A549 treated with Hydrocortisone at 1 μM for 4 hours (cell line): ENCODE measurements at places on chromosomes 1 and 21. TPM values are rescaled to one million over a fixed set of nuclear protein-coding genes. Genes with fewer than 3 reads are reported as not detected.

BATF3 gene
- total RNA-seq: 22.7 to 41.7 TPM (median 35.8 TPM) in 5 replicates

NRAS gene
- total RNA-seq: 25.1 to 39.0 TPM (median 28.8 TPM) in 5 replicates

CHODL gene
- not detected in 5 replicates for total RNA-seq

HJV gene
- not detected in 5 replicates for total RNA-seq

NID1 gene
- 5.3 to 9.8 TPM (median 7.4 TPM) in 5 replicates for total RNA-seq

ANKRD65 gene
- total RNA-seq: 0.06 to 0.14 TPM (median 0.14 TPM) in 3 of 5 replicates, not detected in the others

CLCA4 gene
- 0.02 to 0.03 TPM in 2 of 5 replicates, not detected in the others for total RNA-seq

OR2T3 gene
- total RNA-seq: not detected in 5 replicates

C1orf87 gene
- total RNA-seq: not detected in 5 replicates

RNF223 gene
- total RNA-seq: 0.14 to 0.47 TPM (median 0.30 TPM) in 5 replicates

PEF1 gene
- 41.9 to 48.4 TPM (median 43.7 TPM) in 5 replicates for total RNA-seq

CYP4Z1 gene
- not detected in 5 replicates for total RNA-seq

NBPF20 gene
- 2.8 to 4.3 TPM (median 2.9 TPM) in 5 replicates for total RNA-seq

ZNF326 gene
- total RNA-seq: 14.7 to 22.4 TPM (median 16.0 TPM) in 5 replicates

BLACAT1 gene
- total RNA-seq: 0.03 to 0.06 TPM in 2 of 5 replicates, not detected in the others

ARHGEF10L gene
- total RNA-seq: 6.0 to 7.2 TPM (median 6.1 TPM) in 5 replicates

S100B gene
- total RNA-seq: not detected in 5 replicates

DMRTA2 gene
- total RNA-seq: 0.09 to 0.21 TPM (median 0.17 TPM) in 4 of 5 replicates, not detected in the other

DR1 gene
- total RNA-seq: 32.5 to 38.4 TPM (median 33.3 TPM) in 5 replicates

CHRNB2 gene
- total RNA-seq: 0.29 to 0.54 TPM (median 0.43 TPM) in 5 replicates

CELA2A gene
- total RNA-seq: not detected in 5 replicates

KCNJ15 gene
- 0.03 to 0.21 TPM in 2 of 5 replicates, not detected in the others for total RNA-seq

ESRRG gene
- total RNA-seq: not detected in 5 replicates

LAPTM5 gene
- total RNA-seq: 0.12 to 0.30 TPM (median 0.28 TPM) in 5 replicates

ACTA1 gene
- total RNA-seq: 0.07 to 0.21 TPM (median 0.10 TPM) in 4 of 5 replicates, not detected in the other

APCS gene
- total RNA-seq: not detected in 5 replicates

STUM gene
- total RNA-seq: not detected in 5 replicates

CACHD1 gene
- total RNA-seq: 1.3 to 1.8 TPM (median 1.5 TPM) in 5 replicates

ZMYM1 gene
- 4.7 to 6.9 TPM (median 6.4 TPM) in 5 replicates for total RNA-seq

C1orf216 gene
- total RNA-seq: 12.1 to 14.6 TPM (median 13.8 TPM) in 5 replicates

TNFRSF4 gene
- total RNA-seq: 0.09 to 0.34 TPM (median 0.25 TPM) in 3 of 5 replicates, not detected in the others

RALGPS2 gene
- total RNA-seq: 16.1 to 25.0 TPM (median 20.4 TPM) in 5 replicates

FCER1A gene
- not detected in 5 replicates for total RNA-seq

GJC2 gene
- total RNA-seq: 0.29 to 0.51 TPM (median 0.39 TPM) in 5 replicates

FAM229A gene
- 2.1 to 4.5 TPM (median 3.7 TPM) in 5 replicates for total RNA-seq

OXCT2 gene
- 0.35 to 0.67 TPM (median 0.43 TPM) in 5 replicates for total RNA-seq

TEX35 gene
- 0.06 to 0.07 TPM in 2 of 5 replicates, not detected in the others for total RNA-seq

SLC2A1 gene
- total RNA-seq: 90.6 to 127 TPM (median 104 TPM) in 5 replicates

PLPPR4 gene
- total RNA-seq: 0.02 TPM in 1 of 5 replicates, not detected in the others

KIF26B gene
- 0.03 to 0.08 TPM (median 0.06 TPM) in 5 replicates for total RNA-seq
